ENCODE measurements at places on chromosomes 6 and 20.

GRCh38 chr6:28269492-28269891 is 2.5 kb downstream of the ZSCAN26 start:
- DNase-seq, result peak; percentile 87

- DNase-seq, result no peak
These were observed 188.3 kb upstream of the AGPAT4 start for GRCh38 chr6:161462148-161462547.

DNA sequence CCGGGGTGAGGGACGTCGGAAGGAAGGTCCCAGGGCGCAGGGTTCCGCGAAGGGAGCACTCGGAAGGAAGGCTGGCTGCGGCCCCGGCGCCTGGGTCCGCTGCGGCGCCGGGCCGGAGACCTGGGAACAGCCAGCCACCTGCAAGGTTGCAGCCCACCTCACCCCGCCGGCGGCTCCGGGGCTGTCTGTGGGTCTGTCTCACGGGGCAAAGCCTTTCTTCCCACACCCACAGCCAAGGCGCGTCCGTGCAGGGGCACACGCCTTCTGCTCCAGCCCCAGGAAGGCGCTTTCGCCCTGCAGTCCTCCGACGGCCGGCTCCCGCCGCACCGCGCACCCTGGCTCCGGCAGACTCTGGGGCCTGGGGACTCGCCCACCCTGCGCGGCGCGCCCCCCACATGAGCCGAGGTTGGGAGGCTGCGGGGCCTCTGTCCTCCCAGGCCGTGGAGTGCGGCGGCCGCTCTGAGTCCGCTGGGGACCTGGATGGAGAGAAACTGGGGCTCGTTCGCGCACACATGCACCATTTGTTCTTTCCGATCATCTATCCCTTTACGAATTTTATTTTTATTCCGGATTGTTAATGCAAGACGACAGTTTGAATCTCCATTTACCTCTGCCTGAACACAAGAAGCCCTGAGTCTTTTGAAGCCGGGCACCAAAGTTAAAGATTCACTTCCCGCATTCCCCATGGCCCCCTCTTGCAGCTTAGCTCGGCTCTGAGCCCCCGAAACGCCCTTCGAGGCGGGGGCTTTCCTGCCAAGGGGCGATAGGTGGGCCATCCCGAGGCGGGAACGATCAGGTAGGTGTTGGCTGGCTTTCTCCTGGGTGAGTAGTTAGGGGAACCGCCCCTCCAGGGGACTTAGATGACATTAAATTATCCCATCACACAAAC is 4.5 kb upstream of the FOXC1 start:
- DNase-seq, result no peak

GRCh38 chr20:60034231-60035110 is 76.2 kb downstream of the CDH26 start:
- no peak for DNase-seq

DNA sequence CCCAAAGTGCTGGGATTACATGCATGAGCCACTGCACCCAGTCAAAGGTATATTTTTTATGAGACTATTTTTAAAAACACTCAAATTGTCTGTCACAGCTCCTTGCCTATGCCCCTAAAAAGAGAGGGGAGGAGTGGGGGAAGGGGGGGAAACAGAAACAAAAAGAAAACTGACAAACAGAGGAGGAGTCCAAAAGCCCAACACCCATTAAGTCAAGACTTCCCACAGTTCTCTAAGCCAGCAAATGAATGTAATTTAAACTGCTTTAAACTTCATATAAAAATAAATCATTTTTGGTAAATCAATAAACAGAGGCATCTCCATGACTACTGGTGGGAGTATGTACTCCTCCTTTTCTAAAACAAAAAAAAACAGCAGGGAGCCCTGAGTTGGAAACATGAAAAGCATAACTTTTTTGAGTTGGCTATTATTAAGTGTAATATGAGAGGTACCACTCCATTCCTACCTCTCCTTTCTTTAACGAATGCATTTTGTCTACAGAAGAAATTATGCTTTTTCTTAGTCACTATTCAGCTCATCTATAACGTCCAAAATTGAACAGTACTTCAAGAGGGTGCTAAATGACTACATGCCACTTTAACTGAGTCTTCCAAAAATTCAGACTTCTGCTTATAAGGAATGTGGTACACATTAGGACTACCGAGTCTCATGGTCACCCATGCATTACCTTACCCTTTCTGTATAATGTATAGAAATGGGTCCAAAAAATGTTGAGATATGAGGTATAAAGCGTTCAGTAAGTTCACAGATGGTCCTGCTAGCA is 119.0 kb upstream of the PRSS16 start:
- DNase-seq, result no peak

- no peak for DNase-seq
These were observed 141.3 kb downstream of the TRMT11 start for GRCh38 chr6:126127659-126128058.

DNA sequence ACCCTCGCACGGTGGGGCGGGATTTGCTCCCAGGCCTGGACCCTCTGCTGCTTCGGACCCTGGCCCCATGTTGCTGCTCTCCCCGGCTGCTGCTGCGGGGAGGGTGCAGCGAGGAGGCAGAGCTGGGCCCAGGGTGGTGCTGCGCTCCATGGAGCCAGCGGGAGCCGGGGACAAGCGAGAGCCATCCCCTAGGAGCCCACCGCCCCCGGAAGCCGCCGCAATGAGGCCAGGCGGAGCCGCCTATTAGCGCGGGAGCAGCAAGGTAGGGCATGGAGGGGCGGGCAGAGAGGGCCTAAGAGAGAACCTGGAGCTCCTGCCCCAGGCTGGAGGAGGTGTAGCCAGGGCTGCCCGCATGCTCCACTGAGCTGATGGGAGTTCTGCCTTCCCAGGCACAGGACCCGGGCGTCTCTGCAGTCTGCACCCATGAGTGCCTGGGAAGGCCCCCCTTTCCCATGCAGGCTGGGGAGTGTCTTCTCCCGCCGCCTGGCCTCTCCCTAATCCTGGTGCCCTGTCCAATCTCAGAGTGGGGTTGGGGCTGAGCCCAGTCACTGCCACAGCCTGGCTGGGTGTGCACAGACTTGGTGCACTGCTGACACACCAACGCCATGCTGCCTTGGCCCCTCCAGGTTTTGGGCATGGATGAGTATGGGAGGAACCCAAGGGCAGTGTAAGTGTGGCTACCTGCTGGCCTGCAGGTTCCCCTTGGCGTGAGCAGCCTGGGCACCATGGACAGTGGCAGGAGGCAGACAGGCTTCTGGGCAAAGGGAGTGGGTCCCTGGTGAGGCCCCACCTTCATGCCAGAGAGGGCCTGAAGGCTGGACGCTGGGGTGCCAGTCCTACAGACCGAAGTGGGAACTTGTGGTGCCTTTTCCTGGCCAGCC is 360.6 kb upstream of the MAP3K7 start:
- no peak for DNase-seq

GRCh38 chr6:38982470-38982869 is 66.1 kb upstream of the GLP1R start:
- no peak for DNase-seq

GRCh38 chr6:151036869-151037680 is 171.6 kb downstream of the MTHFD1L start:
- DNase-seq, result no peak

GRCh38 chr6:120493505-120493904 is 840.8 kb downstream of the TBC1D32 start:
- DNase-seq, result no peak

DNA sequence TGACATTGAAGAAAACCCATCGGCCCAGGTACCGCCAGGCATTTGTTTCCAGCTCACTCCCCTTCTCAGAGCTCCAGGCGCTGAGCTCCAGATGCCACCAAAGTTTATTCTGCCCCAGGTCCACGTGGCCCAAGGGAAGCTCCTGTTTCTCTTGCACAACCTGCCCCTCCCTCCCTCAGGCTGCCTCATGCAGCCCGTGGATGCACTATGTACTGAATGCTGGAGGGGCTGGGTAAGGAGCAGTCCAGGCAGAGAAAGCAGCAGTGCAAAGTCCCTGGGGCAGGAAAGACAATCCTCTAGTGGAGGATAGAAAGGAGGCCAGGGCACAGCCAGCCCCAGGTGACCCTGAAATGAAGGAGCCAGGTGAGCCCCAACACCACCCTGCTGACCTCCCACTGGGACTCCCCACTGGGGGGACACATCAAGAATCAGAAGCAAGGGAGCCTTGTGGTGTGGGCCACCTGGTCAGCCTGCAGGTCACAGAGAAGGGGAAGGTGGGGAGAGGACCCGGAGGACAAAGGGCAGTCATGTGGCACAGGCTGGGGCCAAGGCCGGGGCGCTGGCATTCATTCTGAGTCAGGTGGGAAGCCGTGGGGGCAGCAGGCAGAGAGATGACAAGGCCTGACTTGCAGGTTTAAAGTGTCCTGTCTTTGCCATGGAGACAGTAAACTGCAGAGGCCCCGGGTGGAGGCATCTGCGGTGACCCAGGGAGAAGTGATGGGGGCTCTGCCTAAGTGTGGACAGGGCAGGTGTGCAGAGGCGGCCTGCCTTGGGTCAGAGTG is 230.1 kb downstream of the PREX1 start:
- DNase-seq, result no peak

DNA sequence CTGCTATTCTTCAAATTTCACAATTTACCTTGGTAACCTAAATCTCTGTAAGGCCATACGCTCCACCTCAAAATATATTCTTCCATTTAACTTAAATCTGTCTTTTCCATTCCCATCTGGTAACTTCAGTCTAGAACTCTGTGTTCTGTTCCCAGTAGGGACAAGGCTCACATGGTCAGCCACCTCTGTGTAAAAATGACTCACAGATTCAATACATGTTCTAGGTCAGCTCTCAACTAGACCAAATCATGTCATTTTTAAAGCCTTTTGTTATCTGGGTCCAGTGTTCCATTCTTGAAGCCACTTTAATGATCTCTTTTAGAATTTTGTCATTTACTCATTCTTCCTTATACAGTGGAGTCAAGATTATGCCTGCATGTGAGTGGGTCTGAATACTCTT is 315.6 kb upstream of the CITED2 start:
- DNase-seq, result no peak

- no peak for DNase-seq
These were observed 143.6 kb downstream of the DST start for GRCh38 chr6:56499095-56499494.

DNA sequence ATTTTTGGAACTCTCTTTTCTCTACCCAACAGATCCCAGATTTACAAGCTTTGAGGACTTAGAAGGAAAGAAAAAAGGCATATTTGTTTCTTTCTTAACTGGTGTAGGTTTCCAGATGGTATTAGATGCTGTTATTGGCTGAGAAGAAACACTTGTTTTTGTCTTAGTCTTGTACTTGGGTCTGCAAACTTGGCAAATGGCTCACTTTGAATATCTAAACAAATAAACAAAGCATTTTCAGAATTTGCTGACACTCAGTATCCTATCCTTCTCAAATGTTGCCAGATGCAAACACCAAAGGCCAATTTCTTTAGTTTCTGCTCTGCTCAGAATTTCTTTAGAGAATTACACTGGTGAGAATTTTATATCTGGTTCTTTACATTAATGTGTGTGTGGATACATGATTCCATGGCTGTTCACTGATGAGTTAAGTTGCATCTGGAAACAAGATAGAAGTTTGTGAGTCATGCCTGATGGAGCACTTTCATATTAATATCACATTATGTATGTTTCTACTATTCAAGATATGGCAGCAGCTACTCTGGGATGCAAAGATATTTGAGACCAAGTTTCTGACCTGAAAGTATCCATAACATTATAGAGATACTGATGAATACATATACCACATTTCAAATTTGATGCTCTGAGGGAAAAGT is 43.7 kb upstream of the CEP162 start:
- DNase-seq, result no peak

GRCh38 chr20:54110041-54110440 is 39.6 kb upstream of the BCAS1 start:
- DNase-seq, result no peak

DNA sequence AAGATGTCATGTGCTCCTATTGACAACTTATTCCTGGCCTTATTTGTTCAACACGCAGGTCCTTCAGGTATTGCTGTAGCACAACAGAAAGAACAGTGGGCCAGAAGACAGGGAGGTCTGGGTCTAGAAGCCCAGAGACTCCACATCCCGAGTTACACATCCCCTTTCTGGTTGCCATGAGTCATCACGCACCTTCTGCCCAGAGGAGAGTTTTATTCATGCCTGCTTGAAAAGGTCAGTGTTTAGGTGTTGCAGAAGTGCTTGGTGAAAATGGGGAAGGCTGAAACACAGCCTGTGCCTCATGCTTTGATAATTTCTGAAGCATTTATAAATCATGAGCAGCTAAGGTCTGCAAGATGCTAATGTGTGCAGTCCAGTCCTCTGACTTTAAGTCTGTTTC is 256.4 kb downstream of the GMPR start:
- peak; percentile 29 for DNase-seq

DNA sequence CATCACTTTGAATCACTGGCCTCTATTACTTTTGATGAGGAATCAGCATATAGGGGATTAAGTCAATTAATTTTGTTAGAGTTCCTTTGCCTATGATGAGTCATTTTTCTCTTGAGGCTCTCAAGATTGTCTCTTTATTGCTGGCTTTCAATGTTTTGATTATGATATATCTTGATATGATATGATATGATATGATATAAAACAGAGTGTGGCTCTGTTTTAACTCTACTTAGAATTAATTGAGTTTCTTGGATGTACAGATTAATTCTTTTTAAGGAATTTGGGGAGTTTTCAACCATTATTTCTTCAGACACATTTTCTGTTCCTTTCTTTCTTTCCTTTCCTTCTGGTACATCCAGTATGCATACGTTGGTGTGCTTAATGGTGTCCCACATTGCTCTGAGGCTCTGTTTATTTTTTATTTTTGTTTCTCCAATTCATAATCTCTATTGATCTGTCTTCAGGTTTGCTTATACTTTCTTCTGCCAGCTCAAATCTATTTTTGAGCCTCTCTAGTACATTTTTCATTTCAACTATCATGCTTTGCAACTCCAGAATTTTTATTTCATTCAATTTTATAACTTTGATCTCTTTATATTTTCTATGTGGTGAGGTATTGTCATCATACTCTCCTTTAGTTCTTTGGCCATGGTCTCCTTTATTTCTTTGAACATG is 10.8 kb downstream of the FAM50B start:
- no peak for DNase-seq

GRCh38 chr6:37321101-37321500 is 32.7 kb upstream of the RNF8 start:
- DNase-seq, result peak; percentile 13

- DNase-seq, result no peak
These were observed 9.5 kb upstream of the TULP1 start for GRCh38 chr6:35522151-35522550.

GRCh38 chr6:15792842-15793241 is 130.0 kb upstream of the DTNBP1 start:
- DNase-seq, result no peak
